Ureter (tissue), 1 donor: ENCODE measurements at places on chromosomes 3 and 15. TPM values are rescaled to one million over a fixed set of nuclear protein-coding genes. Genes with fewer than 3 reads are reported as not detected.

- no peak for DNase-seq
These were observed 490.8 kb downstream of the CNTN4 start for GRCh38 chr3:2589336-2589969.

DNA sequence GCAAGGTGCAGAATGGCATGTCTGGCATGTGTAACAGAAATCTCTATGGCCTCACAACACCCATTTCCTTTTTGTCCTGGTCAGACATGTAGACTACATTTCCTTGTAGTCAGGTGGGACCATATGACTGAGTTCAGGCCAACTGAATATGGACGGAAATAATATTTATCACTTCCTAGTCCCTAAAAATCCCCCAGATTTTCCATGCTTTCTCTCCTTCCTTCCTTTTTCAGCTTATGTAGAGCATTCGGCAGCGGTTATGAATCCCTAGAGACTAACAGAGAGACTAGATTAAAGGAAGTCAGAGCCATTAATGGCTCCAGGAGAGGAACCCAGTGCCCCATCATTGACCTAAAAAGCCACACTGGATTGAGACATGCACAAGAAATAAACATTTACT, 35.8 kb downstream of the SLC9A9 start:
- no peak for DNase-seq

- DNase-seq: no peak
These were observed 53.1 kb downstream of the TRAK1 start for GRCh38 chr3:42144209-42144608.

DNA sequence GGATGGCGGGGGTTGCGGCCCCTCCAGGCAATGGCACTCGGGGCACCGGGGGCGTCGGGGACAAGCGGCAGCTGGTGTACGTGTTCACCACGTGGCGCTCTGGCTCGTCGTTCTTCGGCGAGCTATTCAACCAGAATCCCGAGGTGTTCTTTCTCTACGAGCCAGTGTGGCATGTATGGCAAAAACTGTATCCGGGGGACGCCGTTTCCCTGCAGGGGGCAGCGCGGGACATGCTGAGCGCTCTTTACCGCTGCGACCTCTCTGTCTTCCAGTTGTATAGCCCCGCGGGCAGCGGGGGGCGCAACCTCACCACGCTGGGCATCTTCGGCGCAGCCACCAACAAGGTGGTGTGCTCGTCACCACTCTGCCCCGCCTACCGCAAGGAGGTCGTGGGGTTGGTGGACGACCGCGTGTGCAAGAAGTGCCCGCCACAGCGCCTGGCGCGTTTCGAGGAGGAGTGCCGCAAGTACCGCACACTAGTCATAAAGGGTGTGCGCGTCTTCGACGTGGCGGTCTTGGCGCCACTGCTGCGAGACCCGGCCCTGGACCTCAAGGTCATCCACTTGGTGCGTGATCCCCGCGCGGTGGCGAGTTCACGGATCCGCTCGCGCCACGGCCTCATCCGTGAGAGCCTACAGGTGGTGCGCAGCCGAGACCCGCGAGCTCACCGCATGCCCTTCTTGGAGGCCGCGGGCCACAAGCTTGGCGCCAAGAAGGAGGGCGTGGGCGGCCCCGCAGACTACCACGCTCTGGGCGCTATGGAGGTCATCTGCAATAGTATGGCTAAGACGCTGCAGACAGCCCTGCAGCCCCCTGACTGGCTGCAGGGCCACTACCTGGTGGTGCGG, 1.9 kb downstream of the CHST2 start:
- DNase-seq: peak; percentile 58

- DNase-seq: no peak
These were observed 32.8 kb downstream of the CDIN1 start for GRCh38 chr15:36612063-36612788.

DNA sequence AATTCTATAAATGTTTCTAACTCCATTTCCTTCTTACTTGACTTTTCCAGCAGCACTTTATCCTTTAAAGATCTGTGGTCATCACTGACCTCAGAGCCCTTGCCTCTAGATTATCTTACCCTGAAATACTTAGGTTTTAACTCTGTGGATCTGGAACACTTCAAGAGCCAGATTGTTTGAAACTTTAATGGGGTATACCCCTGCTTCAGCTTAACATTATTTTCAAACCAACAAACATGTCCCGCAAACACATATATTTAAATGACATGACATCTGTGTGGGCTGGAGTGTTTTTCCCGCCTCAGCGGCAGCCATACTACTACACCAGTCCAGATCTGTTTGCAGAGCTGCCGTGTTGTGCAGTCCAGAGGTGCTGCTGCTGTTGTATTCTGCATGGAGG, 252.0 kb upstream of the TPM1 start:
- no peak for DNase-seq

DNA sequence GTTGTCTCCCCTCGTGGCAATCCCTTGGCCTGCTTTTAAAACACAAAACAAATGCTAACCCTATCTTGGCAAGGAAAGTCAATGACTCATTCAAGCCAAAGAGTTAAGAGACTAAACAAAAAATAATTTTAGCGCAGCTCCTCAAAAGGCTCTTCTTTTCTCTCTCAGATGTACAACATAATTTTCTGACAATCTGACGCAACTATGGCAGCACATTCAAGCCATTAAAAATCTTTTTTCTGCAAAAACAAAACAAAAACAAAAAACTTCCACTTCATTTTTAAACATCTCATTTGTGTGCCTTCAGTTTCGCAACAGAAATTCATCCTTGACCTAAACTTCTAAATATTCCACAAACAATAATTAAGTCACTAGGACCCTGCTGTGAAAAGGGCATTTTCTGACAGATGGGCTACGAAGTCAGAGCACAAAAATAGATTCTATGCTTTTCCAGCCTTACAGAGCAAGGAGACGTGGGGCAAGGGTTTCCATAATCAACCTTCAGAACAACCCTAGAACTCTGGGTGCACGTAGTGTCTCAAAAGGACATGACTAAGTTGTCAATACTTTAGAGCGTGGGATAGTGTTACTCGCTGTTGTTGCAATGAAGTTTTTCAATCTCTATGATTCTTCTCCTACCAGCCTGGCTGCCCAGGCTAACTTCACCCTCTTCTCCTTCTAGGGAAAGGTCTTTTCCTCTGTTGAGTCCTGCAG, 84.3 kb downstream of the MB21D2 start:
- DNase-seq: no peak

DNA sequence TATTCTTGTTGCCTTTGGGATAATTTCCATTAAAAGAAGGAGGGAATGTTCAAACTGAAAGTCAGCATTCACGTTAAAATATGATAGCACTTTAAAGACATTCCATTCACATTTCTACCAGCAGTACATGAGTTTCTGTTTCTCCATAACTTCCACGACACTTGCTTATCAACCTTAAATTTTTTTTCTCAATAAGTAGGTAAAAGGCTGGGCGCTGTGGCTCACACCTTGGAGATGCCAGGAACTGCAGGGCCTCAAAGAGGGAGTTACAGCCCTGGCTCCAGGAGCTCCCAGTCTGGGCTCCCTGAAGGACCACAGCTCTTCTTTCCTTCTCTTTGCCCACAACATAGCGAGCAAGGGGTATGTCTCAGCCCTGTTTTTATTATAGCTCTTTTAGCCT, 42.9 kb upstream of the PRR23C start:
- DNase-seq: no peak

DNA sequence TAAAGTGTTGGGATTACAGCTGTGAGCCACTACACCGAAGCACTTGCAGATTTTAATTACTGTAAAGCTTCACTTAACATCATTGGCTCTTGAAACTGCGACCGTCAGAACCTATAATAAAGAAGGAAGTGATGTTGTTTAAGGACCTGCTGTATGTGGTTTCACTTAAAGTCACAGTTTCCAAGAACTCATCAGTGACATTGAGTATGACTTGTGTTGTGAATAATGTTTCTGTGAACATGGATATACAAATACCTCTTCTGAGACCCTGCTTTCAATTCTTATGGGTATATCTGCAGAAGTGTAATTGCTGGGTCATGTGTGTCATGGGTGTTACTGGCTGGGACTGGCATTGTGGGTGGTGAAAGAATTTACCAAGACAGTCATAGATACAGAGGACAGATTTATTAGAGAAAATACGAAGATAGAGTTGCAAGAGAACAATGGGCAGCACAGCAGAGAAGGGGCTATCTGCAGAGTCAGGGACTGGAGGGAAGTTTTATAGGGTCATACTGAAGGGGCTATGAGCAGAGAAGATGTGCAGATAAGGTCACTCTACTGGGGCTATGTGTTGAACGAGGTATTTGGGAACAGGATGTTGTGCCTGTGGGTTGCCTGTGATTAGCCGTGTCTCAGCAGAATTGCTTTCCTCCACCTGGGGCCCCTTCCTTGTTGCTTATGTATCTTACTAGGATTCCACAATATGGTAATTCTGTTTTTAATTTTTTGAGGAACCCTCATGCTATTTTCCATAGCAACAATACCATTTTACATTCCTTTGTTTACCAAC, 4.5 kb downstream of the NDUFB5 start:
- DNase-seq: no peak

DNA sequence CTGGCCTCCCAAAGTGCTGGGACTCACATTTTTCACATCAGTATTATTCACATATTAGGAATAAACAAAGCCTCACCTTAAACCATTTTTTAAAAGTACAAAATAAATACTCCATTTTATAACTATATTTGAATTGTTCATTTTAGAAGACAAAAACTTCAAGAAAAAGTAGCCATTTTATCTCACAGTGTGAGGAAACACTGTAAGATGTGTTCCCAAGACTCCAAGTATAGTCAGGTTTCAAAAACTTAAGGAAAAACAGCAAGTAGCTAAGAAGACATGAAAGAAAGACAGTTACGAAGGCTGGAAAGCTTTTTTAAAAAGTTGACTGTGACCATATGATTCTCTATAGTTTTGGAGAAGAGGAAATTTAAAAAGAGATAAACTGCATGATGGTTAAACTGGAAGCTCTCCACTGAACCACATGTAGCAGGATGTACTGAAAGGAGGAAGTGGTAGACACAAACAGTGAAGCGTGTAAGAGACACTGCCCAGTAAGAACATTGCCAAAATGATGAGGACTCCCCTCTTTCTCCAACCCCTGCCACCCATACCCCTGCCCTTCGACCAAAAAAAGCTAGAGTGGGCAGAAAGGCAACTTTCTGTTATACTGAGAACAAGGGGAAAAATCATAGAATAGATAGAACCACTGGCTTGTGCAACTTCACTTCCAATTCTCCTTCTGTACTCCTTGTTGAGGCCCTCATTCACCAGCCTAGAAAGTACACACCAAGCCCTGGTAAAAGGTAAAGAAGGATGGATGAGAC, 6.2 kb upstream of the TMF1 start:
- no peak for DNase-seq

DNA sequence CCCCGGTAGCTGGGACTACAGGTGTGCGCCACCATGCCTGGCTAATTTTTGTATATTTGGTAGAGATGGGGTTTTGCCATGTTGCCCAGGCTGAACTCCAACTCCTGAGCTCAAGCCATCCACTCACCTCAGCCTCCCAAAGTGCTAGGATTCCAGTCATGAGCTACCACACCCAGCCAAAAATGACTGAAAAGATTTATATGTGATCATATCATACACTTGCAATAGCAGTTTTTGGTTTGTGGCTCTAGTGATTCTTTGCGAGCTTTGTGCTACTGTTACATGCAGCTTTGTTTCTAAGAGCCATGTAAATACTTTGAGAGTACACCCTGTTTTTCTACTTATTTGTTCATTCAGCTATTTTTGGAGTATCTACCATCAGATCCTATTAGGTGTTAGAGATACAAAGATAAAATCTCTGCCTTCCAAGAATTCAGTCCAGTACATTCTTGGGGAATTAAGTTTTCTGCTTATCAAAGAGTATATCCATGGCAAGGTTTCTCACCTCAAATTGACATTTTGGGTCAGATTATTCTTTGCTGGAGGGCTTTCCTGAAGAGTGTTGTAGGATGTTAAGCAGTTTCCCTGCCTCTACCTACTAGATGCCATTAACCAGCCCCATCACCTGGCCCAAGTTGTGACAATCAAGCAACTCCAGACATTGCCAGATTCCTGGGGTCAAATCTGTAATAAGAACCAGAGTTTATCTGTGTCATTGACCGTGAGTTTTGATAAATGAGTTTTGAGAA, 15.0 kb downstream of the SNAP23 start:
- DNase-seq: no peak

CDCP1 gene
- total RNA-seq: 40.6 TPM

DNA sequence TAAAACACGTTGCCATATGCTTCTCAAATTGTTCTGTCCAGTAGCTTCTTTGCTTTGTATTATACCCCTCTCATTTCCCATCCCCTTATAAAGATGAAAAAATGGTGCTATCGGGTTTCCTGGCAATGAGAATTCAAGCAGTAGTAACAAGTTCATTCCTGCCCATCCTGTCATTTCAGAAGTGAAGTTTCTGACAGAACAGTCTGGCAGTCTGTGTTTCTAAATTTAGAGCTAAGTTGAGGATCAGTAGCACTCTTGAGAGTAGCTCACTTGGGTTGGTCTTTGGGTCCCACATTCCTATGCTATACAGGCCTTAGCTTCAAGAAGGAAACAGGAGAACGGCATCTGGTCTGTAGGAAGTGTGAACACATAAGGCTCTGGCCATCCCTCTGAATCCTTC, 134.6 kb downstream of the GHSR start:
- no peak for DNase-seq

ARPIN gene
- 30.0 TPM for total RNA-seq

RCCD1 gene
- 13.2 TPM for total RNA-seq

DNA sequence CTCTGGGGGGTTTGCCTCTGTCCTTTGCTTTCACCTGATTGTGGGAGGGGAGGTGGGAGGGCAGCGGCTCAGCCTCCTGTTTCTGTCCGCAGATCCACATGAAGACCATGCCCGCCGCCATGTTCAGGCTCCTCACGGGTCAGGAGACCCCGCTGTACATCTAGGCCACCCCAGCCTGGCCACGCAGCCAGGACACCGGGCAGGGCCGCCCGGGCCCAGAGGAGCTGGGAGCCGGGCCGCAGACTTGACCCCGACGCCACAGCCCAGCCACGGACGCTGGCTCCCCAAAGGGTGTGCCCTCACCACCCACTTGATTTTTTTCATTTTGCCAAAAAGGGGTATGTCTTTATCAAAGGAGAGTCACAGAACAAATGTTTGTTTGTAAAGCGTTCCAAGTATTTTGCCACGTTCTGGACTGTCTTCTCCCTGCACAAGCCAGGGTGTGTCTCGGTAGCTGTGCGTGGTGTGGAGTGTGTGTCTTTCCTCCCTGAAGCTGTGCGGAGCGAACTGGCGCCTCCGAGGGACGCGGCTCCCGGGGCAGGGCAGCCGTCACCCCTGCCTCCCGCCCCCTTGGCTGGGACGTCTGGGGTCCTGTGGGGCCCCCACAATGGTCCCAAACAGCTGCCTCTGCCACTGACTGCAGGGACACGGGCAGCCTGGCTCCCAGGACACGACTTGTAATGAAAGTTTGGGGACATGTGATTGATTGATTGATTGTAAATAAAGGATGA, 152.5 kb downstream of the NSMCE3 start:
- DNase-seq: no peak

GRCh38 chr3:18501679-18502343, 76.7 kb upstream of the SATB1 start:
- no peak for DNase-seq

DNA sequence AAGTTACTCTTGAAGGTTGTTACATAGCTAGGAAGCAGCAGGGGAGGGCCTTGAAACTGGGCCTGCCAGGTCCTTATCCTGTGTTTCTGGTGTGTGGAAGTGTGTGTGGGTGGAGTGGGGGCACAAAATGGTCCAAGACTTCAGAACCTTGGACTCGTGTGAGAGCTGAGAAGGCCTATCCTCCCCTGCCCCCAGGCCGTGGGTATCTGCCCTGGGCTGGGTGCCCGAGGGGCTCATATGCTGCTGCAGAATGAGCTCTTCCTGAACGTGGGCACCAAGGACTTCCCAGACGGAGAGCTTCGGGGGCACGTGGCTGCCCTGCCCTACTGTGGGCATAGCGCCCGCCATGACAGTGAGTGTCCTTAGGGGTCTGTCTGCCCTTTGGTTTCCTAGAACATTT, 4.5 kb downstream of the CHRD start:
- no peak for DNase-seq

REC114 gene
- not detected for total RNA-seq

DAPK2 gene
- total RNA-seq: 9.0 TPM

SLC22A14 gene
- total RNA-seq: not detected

C3orf33 gene
- 5.1 TPM for total RNA-seq
